ENCODE measurements at places on chromosomes 5 and 9.

- no peak for DNase-seq
Measured at GRCh38 chr5:56783261-56783660, 32.1 kb upstream of the MAP3K1 start.

- peak; percentile 98 for DNase-seq
Measured at GRCh38 chr5:54700986-54701578, 183.5 kb downstream of the SNX18 start.

- DNase-seq = no peak
Measured at GRCh38 chr5:111447822-111448221, 64.5 kb downstream of the STARD4 start.

GRCh38 chr5:77734885-77735284, 41.3 kb downstream of the TBCA start:
- no peak for DNase-seq

DNA sequence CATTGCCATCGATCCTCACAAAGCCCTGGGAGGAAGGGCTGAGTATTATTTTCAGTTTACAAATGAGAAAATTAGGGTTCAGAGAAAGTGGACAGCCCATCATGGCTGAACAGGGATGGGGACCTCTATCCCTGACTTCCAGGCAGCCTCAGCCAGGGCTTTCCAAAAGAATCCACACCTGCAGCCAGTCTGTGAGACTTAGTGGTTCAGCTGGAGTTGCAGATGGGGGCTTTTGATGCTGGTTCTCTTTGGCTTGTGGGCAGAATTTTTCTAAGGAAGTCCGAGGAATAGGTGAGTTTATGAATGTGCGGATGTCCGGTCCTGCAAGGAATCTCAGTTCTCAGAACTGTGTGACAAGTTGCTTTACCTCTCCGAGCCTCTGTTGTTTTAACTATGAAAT, 138.1 kb downstream of the RGS3 start:
- DNase-seq = no peak

- DNase-seq = no peak
Measured at GRCh38 chr5:173859408-173860159, 28.6 kb upstream of the CPEB4 start.

DNA sequence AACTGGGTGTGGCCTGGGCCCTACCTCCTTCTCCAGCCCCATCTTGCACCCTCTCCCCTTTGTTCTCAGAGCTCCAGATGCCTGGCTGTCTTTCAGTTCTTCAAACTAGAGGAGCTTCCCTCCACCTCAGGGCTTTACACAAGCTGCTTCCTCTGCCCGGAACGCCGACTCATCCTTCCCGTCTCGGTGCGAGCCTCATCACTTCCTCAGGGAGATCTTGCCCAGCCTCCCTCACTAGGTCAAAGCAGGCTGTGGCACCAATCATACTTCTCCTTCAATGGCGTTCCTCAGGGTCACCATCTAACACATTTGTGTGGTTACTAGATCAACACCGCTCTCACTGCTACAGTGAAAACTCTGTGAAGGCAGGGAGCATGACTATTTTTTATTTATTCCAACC, 56.2 kb upstream of the ZSWIM6 start:
- peak; percentile 75 for DNase-seq

DNA sequence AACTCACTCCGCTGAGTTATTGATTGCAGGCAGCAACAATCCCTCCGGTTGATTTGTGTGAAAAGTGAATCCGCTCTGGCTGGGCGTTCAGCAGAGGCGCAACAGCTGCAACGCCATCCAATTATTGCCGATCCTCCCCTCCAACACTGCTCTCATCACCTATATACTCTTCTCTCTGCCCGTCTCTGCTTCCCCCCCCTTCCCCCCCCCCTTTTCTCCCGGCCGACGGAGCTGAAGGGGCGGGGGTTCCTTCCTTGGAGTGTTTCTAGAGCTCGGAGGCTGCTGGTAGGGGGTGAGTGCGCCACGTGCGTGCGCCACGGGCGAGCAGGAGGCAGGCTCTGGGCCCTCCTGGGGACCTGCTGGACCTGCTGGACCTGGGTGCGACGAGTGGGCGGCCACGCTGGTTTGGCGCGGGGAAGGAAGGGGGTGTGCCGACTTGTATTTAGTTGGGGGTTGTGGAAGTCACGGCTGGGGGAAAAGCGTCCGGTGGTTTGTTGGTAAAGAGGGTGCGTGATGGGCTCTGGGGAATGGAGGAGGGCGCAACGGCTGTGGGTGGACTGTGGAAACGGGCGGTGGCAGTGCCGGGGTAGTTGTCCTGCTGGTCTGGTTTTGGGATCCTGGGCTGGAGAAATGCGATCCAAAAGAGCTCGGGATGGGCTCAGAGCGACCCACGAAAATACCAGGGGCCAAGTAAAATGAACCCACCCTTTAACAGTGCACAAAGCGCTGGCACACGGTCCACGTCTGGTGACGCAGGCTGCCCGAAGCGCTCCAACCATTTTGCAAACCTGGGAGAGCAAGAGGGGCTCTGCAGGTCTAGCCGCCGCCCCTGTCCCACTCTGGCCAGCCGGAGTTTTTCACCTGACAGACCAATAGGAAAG, 6.4 kb upstream of the MEF2C start:
- DNase-seq = no peak

GRCh38 chr5:154218786-154219185, 28.3 kb downstream of the GALNT10 start:
- DNase-seq = no peak
